Activated CD4-positive, alpha-beta T cell treated with anti-CD3 and anti-CD28 coated beads for 48 hours (primary cell): ENCODE measurements at places on chromosomes 16 and 17.

DNA sequence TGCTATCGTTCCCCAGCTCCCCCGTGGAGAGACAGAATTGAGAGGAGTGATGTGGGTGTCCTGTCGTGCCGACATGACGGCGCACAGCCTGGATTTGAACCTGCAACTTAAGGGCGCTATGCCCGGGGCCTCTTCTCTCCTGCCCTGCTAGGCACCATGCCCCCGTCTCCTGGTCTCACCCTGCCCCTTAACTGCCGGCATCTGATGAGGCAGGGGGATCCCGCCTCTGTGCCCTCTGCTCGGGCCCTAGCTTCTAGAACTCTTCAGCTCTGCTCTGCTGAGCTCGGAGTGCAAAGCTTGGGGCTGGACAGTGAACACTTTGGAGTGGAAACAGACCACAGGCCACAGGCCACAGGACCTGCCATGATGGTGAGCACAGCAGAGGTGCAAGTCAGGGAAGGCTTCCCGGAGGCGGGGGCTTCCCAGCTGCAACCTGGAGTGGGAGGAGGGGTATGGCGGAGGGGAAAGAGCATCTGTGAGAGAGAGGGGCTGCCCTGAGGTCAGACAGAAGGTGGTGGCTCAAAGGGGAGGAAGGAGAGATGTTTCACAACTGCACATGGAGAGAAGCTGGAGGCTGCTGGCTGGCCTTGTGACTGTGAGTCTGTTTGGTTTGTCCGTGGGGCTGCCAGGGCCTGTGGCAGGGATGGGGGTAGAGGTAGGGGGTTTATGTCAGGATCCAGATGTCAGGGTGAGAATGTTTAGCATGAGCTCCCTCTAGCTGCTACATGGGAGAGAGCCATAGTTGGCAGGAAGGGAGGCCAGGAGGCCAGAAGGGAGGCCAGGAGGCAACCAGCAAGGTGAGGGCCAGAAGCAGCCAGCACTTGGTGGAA is 107.8 kb downstream of the CRLF3 start:
- DNase-seq: no peak

- DNase-seq: no peak
These were observed 12.2 kb upstream of the CES3 start for GRCh38 chr16:66948837-66949225.

GRCh38 chr17:57595947-57596695 is 149.0 kb downstream of the CCDC182 start:
- no peak for DNase-seq

GRCh38 chr17:40647624-40648383 is at the start of gene SMARCE1:
Gene SMARCE1 (minus strand): TSS chr17:40647818. CDS start chr17:40645802, 2,016 bp downstream.
- DNase-seq: peak; percentile 75

DNA sequence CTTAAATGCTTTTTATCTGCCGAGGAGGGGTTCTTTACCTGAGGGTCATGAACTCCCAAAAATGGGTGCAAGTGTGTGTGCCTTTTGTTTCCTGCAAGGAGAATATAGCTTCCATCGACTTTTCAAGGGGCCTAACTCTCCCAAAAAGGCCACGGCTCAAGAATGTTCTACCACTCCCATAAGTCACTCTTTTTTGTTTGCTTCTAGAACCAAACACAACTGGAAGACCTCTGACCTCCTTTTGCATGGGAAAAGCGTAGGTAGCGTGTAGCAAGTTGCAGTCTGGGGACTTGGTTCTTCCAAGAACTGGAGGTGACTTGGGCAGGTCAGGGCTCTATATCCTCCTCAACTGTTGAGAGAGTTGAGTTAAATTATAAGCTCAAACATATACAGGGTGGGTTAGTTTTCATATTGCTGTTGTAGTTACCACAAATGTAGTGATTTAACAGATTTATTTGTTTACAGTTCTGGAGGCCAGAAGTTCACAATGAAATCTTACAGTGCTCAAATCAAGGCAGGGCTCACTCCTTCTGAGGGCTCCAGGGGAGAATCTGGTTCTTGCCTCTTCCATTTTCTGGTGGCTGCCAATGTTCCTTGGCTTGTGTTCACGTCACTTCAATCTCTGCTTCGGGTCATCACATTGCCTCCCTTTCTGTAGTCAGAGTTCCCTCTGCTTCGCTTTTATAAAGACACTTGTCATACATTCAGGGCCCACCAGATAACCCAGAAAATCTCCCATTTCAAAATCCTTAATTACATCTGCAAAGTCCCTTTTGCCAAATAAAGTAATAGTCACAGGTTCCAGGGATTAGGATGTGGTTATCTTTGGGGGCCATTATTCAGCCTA is 1.4 kb downstream of the TMEM97 start:
- no peak for DNase-seq

GRCh38 chr17:66807182-66807581 is 27.7 kb upstream of the CACNG5 start:
- DNase-seq: no peak

GRCh38 chr16:14562691-14563491 is 67.2 kb downstream of the PARN start:
- DNase-seq: peak; percentile 14

GRCh38 chr17:15274017-15274416 is 8.9 kb upstream of the PMP22 start:
- DNase-seq: no peak

GRCh38 chr17:63041251-63041650 is 75.2 kb downstream of the TANC2 start:
- DNase-seq: no peak

DNA sequence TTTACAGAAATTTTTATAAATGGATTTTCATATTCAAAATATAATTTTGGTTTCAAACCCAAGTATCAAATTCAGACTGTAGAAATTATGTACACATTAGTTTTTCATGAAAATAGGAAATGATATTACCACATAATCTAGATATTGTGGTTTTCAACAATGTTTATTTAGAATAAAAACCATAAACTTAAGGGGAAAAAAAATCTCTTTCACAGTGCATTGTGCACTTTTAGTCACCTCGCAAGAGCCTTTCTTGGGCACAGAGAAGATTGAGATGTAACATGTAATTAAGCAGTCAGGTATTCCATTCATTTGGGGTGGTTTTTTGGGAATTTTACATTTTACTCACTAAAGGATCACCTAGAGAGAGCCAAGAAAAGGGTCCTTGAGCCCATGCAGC is 104.0 kb downstream of the TANC2 start:
- no peak for DNase-seq

DNA sequence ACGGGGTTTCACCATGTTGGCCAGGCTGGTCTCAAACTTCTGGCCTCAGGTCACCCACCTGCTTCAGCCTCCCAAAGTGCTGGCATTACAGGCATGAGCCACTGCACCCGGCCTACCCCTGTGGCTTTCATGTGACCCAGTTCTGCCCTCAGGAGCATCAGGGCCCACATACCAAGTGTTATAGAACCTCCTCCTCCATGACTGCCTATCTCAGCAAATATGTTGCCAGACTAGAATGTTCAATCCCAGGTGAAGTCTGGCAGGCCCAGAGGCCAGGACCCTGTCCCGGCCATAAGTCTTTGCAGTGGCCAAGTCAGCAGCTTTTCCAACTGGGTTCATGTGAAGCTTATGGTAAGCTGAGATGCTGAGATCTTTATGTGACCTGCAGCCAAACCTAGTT is 9.8 kb upstream of the SMPD3 start:
- no peak for DNase-seq

DNA sequence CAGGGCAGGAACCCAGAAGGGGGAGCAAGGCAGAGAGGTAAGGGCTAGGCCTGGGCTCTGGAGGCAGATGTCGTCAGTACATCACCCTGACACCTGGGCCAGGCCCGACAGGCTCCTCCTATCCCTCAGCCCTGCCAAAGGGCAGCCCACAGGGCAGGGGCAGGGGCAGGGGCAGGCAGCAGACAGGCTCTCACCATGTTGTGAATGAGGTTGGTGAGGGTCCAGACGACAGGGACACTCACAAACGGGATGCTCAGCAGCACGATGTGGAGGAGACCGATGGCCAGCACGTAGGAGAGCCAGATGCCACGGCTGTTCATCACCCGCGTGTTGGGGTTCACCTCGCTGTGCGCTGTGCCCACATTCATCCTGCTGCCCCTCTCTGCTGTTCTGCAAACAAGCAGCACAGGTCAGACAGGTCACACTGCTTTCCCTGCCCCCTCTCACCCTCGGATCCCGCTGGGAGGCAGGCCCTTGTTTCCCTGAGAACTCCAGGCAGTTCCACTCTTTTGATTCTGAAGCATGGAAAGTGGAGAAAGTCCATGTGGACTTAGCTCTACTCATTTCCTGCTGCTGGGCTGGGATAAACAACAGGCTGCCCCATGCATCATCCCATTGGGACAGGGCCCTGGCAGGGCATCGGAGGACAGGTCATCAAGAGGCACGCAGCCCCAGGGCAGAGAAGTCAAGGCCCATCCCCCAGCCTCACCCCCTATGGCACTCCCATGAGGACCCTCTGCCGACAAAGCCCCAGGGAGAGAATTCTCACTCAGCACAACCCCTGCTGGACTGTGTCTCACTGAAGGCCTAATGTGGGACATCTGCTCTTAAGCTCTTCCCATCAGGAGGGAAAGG is 3.3 kb downstream of the ORMDL3 start:
- no peak for DNase-seq

GRCh38 chr16:87966064-87966645 is 14.9 kb downstream of the BANP start:
- no peak for DNase-seq
